ENCODE measurements at places on chromosomes 1 and 21.

GRCh38 chr21:27146268-27146667 lies 179.4 kb upstream of the ADAMTS5 start:
- no peak for DNase-seq

DNA sequence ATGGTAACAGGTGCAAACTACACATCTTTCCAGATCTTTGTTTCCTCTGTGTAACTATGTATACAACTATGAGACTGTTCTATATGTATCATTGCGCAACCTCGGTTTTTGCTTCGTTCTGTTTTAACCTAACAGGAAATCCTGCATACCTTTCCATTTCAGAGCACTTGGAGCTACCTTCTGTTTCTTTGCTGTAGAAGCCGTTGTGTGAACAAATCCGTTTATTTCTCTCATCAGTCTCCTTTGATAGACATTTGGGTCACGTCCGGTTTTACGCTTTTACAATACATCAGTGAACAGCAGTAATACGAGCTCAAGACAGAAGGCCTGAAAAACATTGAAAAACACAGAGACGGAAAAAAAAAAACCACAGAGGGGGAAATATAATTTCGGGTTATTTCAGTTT lies 10.5 kb downstream of the ATP5IF1 start:
- DNase-seq, result peak; percentile 28

GRCh38 chr1:65541161-65541560 lies 120.7 kb downstream of the LEPR start:
- DNase-seq, result no peak

DNA sequence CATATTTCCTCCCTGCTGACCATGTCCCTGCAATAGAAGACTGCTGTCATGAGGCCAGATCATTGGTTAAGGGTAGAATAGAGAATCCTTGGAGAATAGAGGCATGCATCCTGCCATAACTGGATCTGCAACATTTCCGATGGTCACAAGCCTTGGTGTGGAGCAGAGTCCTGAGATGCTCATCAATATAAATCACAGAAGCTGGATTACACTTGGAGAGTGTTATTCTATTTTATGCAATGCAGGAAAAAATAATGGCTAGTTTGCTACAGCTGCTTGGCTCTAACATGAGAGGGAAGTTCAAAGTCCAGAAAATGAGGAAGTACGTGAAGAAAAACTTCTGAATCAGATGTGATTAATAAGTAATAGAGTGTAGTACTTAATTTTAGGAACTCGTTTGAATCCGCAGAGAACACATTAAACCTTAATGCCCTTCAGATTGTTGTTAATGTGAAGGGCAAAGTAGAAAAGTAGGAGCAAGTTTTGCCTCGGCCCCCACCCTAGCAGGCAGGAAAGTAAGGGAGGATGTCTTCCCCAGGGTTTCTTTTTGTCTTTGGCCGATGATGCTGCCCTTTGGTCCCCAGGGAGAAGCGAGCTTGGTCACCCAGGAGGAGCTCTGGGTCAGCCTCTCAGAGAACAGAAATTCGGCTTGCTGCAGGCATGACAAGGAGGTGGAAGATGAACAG lies 59.5 kb downstream of the KCNK1 start:
- DNase-seq, result no peak

DNA sequence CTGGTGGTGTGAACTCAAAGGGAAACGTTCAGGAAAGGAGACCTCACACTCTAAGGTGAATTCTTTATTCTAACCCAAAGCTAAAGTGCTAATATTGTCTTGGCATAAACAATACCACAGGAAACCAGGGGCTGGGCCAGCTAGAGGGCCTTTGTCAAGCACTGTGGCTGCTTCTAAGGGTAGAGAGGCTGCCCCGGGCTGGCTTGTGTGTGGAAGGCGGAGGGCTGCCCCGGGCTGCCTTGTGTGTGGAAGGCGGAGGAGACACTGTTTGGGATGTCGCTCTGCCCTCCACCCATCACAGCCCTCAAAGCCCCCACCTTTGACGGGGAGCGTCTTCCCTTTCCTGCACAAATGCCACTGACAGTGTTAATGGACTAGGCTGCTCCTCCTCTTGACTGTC lies 216.8 kb downstream of the TOMM20 start:
- no peak for DNase-seq

GRCh38 chr1:35126546-35126945 lies 47.4 kb downstream of the ZMYM1 start:
- DNase-seq, result no peak

GRCh38 chr1:45542591-45542990 lies 8.0 kb upstream of the AKR1A1 start:
- DNase-seq, result no peak

- no peak for DNase-seq
Measured at GRCh38 chr1:93651695-93652094, 29.9 kb downstream of the BCAR3 start.

DNA sequence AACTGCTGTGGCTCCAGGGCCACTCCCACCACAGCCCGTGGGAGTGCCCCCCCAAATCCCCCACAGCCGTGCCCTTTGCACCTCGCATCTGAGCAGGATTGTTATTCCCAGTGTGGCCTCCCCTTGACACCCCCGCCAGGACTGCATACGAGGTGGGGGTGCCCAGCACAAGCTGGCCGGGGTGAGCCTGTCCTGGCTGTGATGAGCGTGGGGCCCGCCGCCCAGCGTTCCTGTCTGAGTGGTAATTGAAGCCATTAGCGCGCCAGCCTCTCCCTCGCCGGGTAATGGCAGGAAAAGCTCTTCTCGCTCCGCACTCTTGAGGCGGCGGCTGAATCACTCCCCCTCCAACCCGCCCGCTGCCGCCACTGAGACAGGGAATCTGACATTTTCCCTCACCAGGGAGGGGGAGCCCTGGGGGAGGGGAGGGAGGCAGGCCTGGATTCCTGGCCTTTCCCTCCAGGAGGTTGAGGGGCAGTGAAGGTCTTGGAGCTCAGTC lies 27.7 kb downstream of the PTPRF start:
- DNase-seq, result no peak

DNA sequence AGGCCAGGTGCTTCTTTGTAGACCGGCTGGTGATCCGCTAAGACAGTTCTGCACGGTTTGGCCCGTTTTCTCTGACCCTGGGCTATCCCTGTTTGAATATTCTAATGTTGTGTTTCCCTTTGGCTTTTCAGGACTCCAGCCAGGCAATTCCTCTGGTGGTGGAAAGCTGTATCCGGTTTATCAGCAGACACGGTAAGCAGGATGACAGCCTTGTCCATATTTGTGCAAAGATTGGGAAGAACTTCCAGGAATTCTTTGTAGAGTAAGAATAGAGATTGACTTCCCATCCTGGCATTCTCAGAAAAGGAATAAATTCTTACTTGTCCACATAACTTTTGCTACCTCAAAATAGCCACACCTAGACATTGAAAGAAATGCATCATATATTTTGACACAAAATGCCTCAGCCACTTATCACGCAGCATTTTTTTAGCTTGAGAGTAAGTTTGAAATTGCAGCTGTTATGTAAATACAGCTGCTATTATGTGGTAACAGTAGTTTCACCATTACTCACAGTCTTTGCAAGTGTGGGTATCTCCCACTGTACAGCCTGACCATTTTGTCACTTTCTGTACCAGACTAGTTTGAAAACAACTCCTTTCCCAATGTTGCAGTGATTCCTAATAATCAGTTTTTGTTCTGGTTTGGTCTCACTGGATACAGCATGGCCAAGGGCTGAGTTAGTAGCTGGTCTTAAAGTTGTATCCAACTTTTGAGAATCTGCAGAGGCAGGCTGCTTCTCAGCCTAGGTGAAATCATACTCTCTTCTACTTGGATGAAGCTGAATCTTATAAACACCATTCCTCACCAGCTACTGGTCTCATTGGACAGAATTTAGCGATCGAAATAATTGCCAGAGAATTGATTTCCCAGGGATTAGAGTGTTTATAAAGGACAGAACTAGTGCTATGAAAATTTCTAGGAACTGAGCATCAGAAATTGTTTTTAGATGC lies 40.0 kb upstream of the IKBKE start:
- DNase-seq, result no peak

- no peak for DNase-seq
Measured at GRCh38 chr1:28111157-28111556, 22.7 kb upstream of the EYA3 start.

DNA sequence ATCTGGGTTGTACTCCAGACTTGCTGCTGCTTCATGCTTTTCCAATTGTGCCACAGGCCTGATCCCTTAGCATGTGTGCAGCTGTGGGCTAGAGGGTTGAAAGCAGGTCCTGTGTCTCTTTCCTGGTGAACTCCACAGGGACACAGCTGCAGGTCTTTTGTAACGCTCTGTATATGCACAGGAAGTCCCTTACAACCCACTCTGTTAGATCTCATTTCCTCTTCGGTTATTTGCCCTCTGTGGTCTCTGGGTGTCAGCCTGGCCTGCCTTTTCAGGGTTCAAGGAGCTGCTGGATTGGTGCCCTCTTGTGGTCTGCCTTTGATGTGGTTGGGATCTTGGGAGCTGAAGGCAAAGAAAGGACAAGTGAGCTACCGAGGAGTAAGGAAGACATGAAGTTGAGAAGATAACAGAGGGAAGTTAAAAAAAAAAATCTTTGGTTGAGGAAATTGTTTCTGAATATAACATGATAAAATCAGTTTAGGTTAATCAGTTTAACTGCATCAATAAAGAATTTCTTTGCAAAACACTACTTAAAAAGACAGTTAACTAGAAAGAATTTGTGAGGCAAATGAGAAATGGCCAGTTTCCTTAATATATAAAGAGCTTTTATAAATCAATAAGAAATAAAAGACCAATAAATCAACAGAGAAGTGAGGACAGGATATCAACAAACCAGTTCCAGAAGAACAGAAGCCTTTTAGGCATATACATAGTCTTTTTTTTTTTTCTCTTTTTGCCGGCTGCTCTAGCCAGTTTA lies 44.1 kb downstream of the UCK2 start:
- no peak for DNase-seq

DNA sequence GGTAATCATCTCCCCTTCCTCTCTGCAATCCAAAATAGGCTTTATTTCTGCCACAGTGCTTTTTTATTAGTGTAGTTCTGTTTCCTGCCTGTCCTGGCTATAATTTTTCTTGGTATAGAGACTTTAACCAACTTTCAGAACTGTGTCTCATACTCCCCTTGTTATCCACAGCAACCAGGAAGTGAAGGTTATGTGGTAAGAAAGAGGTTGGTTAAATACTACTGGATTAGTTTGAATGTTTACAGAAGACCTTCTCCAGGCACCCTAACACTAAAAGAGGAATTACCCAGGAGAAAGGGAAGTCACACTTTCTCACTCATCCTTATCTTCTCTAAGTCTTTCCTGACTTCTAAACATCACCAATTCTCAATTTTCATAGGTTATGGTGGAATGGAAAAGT lies 17.8 kb upstream of the TNFSF4 start:
- no peak for DNase-seq

GRCh38 chr1:239587066-239587465 lies 200.7 kb downstream of the CHRM3 start:
- DNase-seq, result peak; percentile 11

GRCh38 chr1:203690730-203691129 lies 64.1 kb downstream of the ATP2B4 start:
- no peak for DNase-seq

GRCh38 chr1:110004583-110004982 lies 20.0 kb downstream of the AHCYL1 start:
- no peak for DNase-seq

- DNase-seq, result peak; percentile 12
Measured at GRCh38 chr1:224287714-224288113, 42.3 kb downstream of the NVL start.

DNA sequence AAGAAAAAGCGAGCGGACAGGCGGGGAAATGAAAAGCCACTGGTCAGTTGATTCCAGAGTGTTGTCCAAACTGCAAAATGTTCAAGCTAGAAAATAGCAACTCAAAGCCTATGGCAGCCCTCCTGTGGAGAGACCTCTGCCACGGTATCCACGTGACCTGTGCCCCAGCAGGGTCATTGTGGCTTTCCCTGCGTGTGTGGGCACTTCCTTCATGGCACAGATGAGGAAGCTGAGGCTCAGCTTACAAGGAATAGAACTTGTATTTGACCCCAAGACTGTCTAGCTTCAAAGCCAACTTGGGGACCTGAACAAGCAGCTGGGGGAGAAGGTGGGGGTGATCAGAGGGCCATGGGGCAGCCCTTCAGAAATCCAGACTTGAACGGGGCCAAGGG lies 15.6 kb upstream of the PLEKHG5 start:
- no peak for DNase-seq

DNA sequence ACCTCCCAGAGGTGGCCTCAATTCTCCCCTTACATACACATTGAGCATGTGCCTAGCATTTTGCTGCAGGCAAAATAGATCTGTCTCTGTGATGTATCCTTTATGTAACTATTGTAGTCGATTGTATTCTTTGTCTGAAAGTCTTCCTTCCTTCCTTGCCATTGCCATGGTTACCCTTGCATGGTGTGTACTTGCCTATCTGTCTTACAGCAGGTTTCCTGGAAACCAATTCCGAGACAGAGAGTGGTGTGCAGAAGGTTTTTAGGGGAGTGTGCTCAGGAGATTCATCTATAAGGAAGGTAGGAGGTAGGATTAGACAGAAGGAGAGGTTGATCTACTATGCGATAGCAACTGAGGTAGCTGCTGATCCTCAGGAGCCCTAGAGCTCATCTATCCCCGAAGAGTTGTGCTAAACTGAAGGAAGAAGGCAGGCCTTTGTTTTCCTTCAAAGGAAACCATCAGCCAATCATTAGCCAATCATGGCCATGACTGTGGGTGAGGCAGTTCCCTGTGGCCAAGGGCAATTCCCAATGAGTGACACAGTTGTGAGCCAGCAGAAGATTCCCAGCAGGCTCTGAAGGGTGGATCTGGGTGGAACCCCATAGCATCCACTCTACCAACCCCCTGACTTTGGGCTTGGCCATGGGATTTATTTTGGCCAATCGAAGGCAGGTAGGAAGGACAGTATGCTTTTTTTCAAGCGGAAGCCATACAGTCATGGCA lies 15.0 kb downstream of the CITED4 start:
- DNase-seq, result no peak

GRCh38 chr1:85259912-85260274 lies 431 bp upstream of the C1orf52 start:
- no peak for DNase-seq

DNA sequence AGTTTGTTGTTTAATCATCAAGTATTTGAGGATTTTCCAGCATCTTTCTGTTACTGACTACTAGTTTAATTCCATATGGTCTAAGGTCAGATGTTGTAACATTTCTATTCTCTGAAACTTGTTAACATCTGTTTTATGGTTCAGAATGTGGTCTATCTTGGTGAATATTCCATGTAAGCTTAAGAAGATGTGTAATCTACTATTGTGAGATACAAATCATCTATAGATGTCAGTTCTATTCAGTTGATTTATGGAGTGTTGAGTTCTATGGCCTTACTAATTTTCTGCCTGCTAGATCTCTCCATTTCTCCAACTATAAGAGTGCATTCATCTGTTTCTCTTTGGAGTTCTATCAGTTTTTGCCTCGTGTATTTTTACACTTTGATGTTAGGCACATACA lies 31.5 kb downstream of the WARS2 start:
- DNase-seq, result no peak

- DNase-seq, result no peak
Measured at GRCh38 chr1:212975111-212975918, 25.0 kb downstream of the VASH2 start.

All from NCI-H82 (cell line).